ENCODE measurements at places on chromosomes 13 and 19.
A peak's percentile ranks its signal among the peaks of the same experiment; 100 is the strongest.

DNA sequence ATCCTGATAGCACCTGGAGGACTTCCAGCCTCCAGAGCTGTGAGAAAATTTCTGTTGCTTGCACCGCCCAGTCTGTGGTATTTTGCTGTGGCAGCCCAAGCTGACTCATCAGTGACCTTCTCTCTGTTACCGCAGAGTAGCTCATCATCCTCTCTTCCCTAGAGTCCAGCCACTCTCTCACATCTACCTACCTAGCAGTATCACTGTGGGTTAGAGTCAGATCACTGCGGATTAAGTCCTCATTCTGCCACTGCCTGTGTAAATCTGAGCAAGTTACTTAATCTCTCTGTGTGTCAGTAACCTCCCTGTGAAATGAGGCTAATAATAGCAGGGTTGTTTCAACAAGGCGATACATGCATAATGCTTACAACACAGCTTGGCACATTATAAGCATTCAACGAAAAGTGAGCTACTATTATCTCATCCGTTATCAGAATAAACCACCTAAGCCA is 40.3 kb upstream of the USPL1 start:
- DNase-seq, result peak; percentile 83

- DNase-seq, result no peak
Observed at GRCh38 chr13:110306340-110306959, 507 bp downstream of the COL4A1 start.

DNA sequence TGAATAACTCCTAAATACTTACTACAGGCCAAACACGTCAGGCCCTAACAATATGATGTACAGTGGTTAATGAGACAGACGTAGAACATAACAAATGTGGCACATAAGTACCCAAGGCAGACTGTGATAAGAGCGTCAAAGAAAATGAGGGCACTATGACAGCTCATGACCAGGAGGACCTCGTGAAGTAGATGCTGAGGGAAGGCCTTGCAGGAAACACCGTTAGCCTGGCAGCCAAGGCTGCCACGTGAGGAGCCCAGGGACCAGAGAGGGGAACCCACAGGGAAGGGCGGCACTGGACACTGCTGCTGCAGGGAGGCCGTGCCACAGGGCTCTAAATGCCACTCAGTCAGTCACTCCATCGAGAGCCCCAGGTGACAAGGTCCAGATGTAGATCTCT is 5.7 kb downstream of the TUBGCP3 start:
- DNase-seq, result no peak

DNA sequence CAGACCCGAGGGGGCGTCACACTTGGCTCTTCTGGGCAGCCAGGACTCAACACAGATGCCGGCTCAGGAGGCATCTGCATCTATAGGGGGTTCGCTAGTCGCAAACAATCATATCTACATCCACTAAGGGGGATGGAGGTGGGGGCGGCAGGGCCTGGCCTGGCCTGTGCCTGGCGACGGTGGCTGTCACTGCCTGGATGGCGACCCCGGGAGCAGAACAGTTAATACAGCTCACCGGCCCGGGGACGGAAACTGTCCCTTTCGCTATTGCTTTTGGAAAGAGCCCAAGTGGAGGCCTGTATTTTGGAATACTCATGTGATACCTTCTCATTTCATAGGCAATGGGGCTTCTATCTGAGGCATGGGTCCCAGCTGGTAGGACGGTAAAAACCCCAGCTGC is 17.7 kb downstream of the SGTA start:
- DNase-seq, result no peak

- DNase-seq, result no peak
Observed at GRCh38 chr13:74056801-74057542, 77.2 kb downstream of the KLF12 start.

DNA sequence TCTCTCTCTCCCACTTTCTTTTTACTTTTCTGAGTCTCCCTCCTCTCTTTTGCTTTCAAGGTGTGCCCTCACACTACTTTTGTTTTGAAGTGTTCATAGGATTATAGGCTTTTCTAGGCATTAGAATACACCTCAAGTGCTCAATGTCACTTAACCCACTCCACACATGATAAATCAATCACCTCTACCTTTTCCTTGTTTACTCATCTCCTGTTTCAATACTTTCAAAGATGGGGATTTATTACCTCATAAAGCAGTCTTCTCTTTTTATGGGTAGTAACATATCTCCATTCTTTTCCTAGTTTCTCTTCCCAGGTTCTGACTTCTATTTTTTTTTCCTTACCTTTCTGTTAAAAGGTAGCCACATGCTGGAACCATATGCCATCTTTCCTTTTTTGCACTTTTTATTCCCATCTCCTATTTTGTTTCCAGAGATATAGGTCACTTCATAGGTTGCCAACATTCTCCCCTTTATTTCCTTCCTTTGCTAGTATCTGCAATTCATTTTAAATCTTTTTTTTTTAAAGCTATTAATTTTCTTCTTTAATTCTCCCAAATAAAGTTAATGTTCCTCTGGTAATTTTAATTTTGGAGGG is 137.6 kb upstream of the SLC10A2 start:
- no peak for DNase-seq

DNA sequence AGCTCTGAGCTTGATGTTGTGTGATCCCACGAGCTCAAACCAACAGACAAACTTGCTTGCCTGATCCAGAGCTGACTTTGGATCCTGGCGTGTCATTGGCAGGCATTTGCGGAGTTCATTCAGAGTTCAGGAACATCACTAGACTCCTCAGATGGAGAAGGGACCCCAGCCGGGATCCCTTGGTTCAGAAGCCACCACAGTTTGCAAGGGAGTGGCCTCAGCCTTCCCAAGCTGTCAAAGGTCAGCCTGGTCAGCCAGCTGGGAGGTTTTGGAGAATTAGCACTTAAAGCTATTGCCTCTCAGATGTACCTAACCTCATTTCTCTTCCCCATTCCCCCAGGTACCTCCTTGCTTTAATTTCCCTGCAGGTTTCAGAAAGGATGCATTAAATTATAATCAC is 208.8 kb upstream of the SOX21 start:
- no peak for DNase-seq

GRCh38 chr13:78029901-78030300 is 111.3 kb upstream of the EDNRB start:
- DNase-seq, result no peak

- DNase-seq, result peak; percentile 49
Observed at GRCh38 chr13:52001120-52001731, 10.0 kb downstream of the ATP7B start.
